ENCODE measurements at places on chromosomes 6 and 20.
A peak's percentile ranks its signal among the peaks of the same experiment; 100 is the strongest.

DNA sequence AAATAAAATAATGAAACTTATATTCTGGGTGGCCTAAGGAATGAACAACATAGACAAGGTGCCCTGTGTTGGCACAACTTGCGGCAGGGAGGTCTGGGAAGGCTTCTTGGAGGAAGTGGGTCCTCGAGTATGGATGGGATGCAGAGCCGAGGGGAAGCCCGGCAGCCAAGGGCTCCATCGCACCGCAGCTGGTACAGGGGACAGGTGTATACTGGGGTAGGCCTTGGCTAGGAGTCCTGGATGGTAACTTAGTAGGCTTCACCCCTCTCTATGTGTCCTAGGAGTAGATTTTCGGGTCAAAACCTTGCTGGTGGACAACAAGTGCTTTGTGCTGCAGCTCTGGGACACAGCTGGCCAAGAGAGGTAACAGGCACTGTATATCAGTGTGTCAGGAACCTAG lies 28.0 kb downstream of the RAB44 start:
- no peak for DNase-seq

- no peak for DNase-seq
These were observed 111.6 kb downstream of the TBC1D32 start for GRCh38 chr6:121222656-121223055.

- no peak for DNase-seq
These were observed 6.9 kb downstream of the SNAP25 start for GRCh38 chr20:10225439-10226060.

- no peak for DNase-seq
These were observed 744 bp downstream of the KIF25 start for GRCh38 chr6:167998215-167998614.

- no peak for DNase-seq
These were observed 55.3 kb upstream of the POPDC3 start for GRCh38 chr6:105235155-105235554.

DNA sequence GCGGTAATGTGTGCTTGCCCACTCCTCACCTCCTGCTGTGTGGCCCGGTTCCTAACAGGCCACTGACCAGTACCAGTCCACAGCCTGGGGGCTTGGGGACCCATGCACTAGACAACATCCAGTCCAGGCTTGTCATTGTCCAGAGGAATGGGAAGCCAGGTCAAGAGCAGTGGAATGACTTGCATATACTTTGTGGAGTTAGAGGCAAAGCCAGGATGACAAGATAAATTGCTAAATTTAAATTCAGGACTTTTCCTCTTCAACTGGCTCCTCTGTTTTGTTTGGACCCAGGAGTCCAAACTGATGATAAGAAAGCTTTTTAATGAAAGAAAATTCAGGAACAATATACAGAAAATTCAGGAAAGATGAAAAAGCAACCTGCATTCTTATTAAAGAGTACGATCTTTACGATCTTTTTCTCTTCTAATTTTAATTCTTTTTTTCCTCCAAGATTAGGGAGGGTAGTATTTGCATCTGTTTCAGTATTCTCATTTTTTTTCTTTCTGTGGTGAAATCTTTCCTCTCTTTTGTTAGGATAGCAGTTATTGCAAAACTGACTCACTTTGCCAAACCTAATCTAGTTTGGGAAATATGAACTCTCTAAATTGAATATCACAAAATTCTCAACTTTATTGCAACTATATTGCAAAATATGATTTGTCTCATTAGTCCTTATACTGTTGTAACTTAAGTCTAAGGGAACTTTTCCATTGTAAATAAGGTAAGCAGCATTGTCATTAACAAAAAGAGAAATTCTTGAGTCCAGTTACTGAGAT lies 48.2 kb downstream of the DCBLD1 start:
- no peak for DNase-seq

DNA sequence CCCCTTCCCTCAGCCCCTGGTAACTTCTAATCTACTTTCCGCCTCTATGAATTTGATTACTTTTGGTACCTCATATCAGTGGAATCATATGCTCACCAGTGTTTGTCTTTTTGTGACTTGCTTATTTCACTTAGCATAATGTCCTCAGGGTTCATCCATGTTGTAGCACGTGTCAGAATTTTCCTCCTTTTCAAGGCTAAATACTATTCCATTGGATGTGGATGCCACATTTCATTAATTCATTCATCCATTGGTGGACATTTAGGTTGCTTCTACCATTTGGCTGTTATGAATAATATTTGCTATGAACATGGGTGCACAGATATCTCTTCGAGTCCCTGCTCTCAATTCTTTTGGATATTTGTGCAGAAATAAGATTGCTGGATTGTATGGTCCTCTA lies 388.6 kb upstream of the SOX4 start:
- no peak for DNase-seq

GRCh38 chr6:152334555-152334954 lies 302.6 kb downstream of the SYNE1 start:
- no peak for DNase-seq

DNA sequence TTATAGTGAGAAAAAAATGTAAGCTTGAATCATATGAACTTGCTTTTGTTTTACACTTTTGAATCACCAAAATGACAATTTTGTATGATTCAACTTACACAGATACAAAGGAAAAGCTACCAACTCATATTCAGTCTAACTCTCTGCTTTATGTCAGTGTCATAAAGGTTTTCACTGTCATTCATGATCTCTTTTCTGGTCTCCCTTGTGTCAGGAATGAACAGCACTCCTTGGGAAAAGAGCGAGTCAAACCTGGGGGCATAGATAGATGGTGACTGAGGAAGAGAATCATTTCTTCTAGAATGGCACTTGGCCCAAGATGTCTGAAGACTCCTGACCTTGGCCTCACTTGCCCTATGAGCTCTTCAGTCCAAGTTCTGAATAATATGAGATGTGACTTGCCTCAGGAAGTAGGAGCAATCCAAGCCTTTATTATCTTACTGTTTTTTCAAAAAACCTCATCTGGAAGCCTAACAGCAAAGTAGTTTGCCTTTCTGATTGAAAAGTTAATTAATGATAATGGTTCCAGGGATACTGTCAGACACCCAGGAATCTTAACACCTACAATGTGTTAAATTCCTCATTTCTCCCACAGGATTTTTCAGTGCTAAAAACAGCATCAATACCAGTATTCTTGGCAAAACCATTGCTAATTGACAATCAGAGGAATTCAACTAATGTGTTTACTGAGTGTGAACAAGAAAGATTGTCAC lies 270.0 kb upstream of the HSF2 start:
- no peak for DNase-seq

DNA sequence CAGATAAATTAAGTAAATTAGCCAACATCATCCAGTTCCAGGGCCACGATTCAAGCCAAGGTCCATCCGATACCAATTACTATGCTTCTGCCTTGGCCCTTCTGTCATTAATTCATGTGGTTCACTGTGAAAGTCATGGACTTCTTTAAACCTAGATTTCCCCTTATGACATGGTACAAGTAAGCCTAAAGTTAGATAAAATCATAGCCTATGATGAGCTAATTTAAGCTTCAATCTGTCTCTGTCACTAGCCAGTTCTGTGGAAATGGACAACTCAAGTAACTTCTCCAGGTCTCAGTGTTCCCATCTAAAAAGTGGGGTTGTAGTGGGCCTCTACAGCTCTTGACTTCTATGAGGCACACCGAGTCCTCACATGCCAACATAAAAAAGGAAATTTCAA lies 225.5 kb upstream of the MARCKS start:
- DNase-seq, result no peak

DNA sequence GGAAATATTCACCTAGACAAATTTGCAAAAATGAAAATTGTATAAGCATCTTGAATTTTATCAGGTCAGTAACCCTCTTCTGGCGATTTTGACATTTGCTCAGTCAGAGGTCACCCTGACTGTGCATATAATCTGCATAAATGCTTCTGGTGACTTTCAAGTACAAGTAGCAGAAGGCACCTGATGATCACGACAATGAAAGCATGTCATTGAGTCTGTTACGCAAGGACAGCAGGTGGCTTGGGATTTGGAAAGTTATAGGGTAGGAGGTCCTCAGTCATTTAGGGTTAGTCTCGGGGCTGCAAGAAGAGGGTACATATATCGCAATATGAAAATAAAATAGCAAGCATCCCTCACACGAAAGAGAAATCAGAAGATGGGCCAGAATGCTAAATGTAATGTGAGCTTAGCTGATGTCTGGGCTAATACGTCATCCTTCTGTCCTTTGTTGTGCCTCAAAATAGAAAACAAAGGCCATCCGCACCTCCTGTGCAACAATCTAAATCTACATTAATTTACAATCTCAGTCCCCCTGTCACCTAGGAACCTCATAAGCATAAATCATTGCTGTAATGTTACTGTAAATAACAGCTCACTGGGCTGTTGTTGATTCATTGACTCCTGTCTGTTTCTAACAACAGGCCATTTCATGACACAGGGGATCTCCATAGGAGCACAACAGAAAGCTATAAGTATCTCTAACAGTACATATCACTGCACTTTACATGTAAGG lies 155.2 kb upstream of the RSPO3 start:
- DNase-seq, result no peak

DNA sequence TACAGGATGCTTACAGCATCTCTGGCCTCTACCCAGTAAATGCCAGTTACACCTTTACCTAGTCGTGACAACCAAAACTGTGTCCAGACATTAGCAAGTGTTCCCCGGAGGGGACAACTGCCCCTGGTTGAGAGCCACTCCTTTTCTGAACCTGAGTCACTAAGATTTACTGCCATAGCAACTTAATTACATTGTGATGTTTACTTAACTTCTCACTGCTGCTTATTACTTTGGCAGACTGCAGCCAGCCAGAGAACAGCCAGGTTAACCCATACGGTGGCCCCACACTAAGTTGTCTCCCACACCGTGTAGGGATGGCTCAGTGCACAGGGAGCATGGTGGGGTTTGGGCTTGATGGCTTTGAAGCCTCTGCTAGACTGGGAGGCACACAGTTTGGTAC lies 204.7 kb upstream of the SULF2 start:
- DNase-seq, result no peak

GRCh38 chr6:162670345-162670744 lies 57.2 kb downstream of the PRKN start:
- DNase-seq, result no peak

DNA sequence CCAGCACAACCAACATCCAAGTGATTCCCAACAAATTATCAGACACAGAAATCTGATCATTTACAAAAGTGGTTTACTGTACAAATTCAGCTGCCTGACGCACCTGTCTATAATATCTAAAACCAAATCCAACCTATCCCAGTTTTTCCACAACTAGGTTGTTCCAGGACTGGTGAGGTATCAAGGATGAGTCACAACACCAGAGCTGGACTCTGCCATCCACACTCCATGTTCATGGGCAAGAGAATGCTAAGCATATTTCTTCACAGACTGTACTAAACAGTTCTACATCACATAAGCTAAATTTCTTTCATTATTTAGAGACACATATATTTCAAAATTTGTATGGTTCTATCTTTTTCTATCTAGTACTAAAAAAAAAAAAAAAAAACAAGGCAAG lies 141.6 kb downstream of the BTBD9 start:
- DNase-seq, result no peak

DNA sequence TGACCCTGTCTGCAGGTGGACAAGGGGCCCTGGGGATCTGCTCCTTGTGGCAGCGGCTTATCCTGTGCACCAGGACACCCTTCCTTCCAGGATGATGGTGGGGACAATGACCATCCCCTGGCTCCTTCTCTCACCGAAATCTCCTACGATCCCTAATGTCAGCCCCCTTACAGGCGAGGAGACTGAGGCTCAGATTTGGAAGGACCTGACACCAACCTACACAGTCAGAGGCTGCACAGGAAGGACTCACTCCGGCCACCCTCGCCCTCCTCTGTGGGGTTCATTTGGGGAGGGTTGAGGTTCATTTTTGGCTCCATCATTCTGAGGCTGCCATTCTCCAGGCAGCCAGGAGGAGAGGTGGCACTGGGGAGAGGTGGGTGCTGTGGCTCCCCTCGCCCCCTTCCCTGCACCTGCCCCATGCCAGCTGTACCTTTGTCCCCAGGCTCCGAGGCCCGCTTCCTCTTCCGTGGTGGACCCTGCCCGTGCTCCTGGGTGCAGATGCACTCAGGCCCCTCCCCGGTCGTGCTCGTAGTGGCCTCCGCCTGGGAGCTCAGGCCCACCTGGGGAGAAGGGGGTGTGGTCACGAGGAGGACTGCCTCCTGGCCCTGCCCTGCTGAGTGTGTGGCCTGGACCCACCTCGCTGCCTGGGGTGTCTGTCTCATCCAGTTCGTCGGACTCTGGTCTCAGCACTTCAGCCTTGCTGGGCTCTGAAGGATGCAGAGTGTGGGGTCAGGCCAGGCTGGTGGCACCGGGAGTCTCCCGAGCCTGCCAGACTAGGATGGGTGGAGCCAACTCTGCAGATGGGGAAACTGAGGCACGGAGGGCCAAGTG lies 5.3 kb upstream of the CABLES2 start:
- no peak for DNase-seq

GRCh38 chr6:45447005-45447404 lies 69.3 kb upstream of the SUPT3H start:
- DNase-seq, result no peak

- peak; percentile 91 for DNase-seq
These were observed 490 bp downstream of the ZNF165 start for GRCh38 chr6:28080631-28081485.

- no peak for DNase-seq
These were observed 1.9 kb upstream of the TPD52L1 start for GRCh38 chr6:125151700-125152099.

DNA sequence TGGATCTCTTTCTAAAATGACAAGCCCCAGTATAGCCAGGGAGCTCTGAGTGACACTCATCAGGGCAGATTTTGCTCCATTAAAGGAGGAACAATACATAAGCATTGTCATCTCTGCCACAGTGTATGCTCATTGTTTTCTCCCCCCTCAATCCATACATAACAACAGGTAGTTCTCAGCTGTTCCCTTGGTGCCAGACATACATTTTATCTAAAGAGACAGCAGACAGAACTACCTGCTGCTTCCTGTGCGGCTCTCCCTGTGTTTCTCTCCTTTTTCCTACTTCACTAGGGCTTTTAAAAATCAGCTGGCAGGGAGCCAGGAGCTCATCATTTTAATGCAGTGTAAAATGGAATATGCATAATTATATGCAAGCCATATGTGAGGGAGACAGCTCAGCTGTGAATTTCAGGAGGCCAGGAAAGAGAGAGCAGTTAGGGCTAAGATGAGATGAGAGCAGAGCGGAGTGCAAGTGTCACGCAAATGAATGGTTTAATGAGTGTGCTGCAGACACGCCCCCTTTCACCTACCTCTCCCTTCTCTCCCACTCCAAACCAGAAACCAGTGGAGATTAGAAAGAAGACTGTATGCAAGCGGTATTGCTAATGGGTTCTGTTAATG lies 96.0 kb downstream of the SOBP start:
- no peak for DNase-seq

- no peak for DNase-seq
These were observed 2.5 kb downstream of the RNF217 start for GRCh38 chr6:124964764-124965105.

- DNase-seq, result no peak
These were observed 105.0 kb upstream of the EDN1 start for GRCh38 chr6:12185081-12185673.

DNA sequence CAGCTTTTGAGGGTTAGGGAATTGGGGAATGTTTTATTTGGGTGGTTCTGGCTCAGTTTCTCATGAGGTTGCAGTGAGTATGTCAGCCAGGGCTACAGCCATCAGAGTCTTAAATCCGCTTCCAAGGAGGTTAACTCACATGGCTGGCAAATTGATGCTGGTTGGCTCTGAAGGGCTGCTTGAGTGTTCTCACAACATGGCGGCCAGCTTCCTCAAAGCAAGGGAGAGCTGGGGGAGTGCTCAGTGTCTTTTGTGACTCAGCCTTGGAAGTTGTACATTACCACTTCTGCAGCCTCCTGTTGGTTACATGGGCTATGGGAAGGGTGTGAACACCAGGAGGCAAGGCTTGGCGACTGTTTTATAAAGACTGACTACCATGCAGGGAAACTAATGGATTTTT lies 17.8 kb upstream of the PPP1R3G start:
- DNase-seq, result no peak

Data from GM12878 (cell line).